ENCODE measurements at places on chromosomes 4 and X.
A peak's percentile ranks its signal among the peaks of the same experiment; 100 is the strongest.

GRCh38 chr4:176479767-176480166, 160.0 kb downstream of the SPCS3 start:
- DNase-seq = no peak

- peak; percentile 35 for DNase-seq
These were observed 512 bp upstream of the ANTXR2 start for GRCh38 chr4:80073473-80074008.

GRCh38 chrX:48474127-48474526, 1.9 kb upstream of the FTSJ1 start:
- no peak for DNase-seq

DNA sequence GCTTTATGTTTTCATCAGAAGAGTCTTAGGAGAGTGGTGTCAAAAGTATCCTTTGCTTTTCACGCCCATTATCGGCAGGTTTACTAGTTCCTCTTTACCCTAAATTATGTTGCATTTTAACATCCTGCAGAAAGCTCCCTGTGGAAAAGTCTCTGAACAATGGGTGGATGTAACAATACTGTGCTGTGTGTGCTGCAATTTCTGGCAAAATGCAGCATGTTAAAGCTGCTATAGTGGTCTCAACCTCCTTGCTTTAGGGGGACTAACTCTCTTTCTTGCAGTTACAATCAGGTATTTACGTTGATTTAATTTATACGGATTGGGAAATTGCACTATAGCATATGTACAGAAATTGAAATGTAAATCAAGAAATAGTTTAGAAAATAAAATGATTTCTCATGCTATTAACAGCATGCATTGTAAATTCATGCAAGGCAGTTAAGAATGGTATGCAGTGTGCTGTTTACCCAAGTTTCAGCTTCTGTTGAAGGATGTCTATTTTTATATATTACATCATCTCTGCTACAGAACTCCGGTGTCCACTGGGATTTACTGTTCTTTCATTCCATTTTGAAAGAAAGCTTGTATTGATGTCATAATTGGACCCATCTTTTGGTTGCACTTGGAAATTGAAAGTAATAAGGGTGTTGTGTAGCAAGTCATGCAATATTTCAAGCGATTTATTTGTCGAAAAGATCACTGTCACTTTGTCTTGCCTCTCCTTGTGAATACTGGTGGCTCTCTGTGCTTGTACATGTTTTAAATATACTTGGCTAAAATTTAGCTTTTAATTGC, 145.7 kb downstream of the RAPGEF2 start:
- DNase-seq = no peak

- DNase-seq = no peak
These were observed 32.5 kb upstream of the AADAT start for GRCh38 chr4:170122252-170122651.

DNA sequence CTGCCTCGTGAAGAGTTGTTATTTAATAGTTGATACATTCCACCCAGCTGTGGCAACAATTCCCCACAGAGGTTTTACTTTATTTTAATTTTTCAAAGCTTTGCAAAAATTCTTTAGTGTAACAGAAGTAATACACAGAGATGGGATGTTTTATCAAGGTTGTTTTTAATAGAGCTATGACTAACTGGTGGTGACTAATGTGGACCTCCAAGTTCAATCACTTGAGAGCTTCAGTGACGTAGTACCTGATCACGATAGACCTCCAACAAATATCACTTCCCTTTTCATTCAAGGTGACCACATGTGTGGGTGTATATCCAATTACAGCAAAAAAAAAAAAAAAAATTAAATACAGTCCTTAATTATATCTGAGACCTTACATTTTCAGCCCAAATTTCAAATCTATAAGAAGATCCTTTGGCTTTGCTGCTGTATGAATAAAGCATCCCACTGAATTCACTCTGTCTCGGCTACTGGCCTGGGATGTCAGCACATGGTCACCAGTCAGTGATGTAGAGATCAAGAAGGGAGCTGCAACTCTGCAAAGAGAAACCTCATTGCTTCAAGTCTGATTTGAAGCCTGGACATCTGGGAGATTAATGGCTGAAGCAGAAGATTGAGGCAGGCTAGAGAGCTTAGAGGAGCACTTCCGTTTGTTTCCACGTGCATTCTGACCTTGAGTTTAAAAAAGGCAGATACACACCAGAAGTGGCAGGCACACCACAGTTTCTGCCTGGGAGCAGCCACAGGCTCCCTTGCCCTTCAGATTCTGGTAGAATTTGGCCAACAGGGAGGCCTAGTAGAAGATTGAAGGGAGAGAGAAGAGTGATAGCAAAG, 345.9 kb upstream of the NOCT start:
- no peak for DNase-seq

DNA sequence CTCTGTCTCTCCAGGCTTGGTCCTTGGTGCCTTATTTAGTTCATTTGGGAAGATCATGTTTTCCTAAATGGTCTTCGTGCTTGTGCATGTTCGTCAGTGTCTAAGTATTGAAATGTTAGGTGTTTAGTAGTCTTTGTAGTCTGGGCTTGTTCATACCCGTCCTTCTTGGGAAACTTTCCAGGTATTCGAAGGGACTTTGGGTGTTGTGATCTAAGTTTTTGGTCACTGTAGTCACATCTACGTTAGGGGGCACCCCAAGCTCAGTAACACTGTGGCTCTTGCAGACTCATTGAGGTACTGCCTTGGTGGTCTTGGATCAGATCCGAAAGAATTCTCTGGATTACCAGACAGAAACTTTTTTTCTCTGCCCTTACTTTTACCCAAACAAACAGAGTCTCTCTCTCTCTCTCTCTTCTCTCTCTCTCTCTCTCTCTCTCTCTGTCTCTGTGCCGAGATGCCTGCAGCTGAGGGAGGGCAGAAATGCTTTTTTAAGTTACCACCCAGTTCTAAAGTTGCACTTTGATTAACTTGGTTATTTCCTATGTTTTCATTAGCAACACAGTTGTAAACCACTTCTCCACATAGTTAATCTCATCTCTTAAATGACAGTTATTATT, 67.6 kb upstream of the SLC7A3 start:
- peak; percentile 24 for DNase-seq

DNA sequence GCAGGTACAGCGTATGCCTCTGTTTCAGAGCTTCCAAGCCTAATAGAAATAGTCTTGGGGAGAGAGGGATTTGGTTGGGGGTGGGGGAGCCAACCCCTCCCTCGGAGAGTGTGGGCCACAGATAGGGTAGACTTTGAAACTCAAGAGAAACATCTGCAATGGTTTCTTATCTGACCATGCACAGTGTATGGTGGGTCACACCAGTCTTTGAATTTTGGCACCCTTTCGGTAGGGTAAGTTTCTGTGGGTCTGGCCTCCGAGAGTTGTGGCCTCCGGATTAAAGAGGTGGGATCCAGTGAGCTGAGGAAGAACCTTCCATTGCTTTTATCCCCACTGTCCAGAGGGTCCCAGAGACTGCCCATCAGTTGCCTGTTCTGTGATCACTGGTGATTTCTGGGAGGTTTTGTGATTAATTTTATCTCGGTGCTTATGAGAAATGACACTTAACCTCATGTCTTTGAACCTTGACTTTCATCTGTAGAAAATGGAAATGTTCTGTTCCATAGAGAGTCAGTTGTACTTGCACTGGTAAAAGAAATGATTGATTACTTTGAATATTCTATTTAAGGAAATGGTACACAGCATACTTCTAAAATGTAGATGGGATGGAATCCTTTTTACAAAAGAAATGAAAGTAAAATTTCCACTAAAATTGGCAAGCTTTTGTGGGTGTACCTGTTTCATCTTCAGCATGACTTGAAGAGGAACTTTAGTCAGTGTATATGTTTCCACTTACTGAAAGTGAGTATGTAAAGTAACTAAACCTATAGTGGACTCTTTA, 62.7 kb downstream of the TMEM131L start:
- DNase-seq = no peak

DNA sequence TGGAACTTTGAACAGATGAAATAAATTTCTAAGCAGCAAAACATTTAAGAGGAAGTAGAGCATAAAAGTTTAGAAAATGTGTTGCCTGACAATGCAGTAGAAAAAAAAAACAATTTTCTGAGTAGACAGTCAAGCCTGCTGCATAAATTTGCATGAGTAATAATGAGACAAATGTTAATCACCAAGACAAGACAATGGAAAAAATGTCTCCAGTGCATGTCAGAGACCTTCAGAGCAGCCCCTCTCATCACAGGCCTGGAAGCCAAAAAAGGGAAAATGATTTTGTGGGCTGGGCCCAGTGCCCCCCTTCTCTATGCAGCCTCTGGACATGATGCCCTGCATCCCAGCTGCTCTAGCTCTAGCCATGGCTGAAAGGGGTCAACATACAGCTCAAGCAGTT, 204.6 kb downstream of the COX18 start:
- DNase-seq = no peak
